ENCODE measurements at places on chromosomes 7 and 10.

DNA sequence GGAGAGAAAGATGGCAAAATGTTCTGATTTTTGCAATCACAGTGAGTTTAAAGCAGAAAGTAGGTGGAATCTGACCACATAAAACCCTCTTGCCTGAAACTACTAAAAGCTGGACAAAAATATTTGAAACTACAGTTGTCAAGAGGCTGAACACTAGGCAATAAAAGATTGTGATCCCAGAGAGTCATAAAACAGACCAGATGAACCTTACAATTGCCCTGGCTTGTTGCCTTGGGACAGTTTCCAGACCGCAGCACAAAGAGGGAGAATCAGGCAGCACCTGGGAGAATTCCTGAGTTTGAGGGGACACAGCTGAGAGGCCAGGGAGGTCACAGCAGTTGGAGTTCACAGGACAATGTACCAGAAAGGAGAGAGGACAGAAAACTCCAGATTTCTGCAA, 107.3 kb upstream of the NANOS1 start:
- no peak for DNase-seq

- DNase-seq = peak; percentile 45
Observed at GRCh38 chr7:25725451-25725850, 426.5 kb upstream of the NFE2L3 start.

- DNase-seq = peak; percentile 86
Observed at GRCh38 chr10:95394161-95394880, 103.5 kb upstream of the PDLIM1 start.

- no peak for DNase-seq
Observed at GRCh38 chr7:106978425-106979420, 65.8 kb upstream of the PRKAR2B start.
